ENCODE measurements at places on chromosomes 12 and 14.

- no peak for DNase-seq
- no peaks in the 10 kb centered on the region for H3K36me3 ChIP-seq
Measured at GRCh38 chr14:38790916-38791315, 312.1 kb downstream of the SEC23A start.

GRCh38 chr12:93819050-93819491 lies 141.9 kb downstream of the CRADD start:
- no peak overlapping the region for H3K4me3 ChIP-seq
- no peak for DNase-seq
- no peak overlapping the region for H3K27ac ChIP-seq

- DNase-seq = no peak
- H3K36me3 ChIP-seq = no peaks in the 10 kb centered on the region
- no peaks in the 10 kb centered on the region for H3K4me1 ChIP-seq
Measured at GRCh38 chr12:40325349-40325960, 100.7 kb downstream of the LRRK2 start.

DNA sequence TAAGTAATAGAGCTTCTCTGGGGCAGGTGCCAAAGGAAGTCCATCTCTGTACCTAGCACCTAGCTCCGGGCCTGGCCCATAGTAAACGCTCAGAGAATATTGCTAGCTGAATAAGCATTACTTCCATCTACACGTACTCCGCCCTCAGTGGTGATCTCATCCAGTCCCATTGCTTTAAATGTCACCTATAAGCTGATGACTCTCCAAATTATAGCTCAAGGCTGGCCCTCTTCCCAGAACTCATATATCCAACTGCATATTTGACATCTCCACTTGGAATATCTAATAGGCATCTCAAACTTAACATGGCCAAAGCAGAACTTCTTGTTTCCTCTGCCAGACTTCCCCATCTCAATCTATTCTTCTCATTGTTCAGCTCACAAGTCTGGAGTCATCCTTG lies 6.9 kb upstream of the DYNLL1 start:
- no peak overlapping the region for H3K27ac ChIP-seq
- H3K36me3 ChIP-seq = no peaks in the 10 kb centered on the region
- no peak for DNase-seq
- H3K4me3 ChIP-seq = no peak overlapping the region

DNA sequence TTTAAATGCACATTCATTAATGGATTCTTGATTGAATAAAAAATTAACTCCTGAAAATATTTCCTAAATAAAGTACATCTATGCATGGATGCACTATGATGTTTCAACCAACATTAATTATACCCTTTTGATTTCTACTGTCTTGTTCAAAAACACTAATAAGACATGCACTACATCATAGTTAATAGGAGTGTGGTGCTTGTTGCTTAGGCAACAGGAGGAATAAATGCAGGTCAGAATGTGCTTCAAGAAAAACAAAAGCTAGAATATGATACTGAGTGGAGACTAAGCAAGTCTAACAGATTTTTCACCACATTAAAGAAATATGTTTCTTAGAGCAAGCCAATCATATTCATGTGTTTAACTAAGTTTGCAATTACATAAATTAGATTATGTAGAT lies 495.8 kb upstream of the GARIN6 start:
- no peak for DNase-seq
- H3K27me3 ChIP-seq = no peaks in the 10 kb centered on the region
- no peaks in the 10 kb centered on the region for H3K4me1 ChIP-seq
- no peak overlapping the region for H3K4me3 ChIP-seq

DNA sequence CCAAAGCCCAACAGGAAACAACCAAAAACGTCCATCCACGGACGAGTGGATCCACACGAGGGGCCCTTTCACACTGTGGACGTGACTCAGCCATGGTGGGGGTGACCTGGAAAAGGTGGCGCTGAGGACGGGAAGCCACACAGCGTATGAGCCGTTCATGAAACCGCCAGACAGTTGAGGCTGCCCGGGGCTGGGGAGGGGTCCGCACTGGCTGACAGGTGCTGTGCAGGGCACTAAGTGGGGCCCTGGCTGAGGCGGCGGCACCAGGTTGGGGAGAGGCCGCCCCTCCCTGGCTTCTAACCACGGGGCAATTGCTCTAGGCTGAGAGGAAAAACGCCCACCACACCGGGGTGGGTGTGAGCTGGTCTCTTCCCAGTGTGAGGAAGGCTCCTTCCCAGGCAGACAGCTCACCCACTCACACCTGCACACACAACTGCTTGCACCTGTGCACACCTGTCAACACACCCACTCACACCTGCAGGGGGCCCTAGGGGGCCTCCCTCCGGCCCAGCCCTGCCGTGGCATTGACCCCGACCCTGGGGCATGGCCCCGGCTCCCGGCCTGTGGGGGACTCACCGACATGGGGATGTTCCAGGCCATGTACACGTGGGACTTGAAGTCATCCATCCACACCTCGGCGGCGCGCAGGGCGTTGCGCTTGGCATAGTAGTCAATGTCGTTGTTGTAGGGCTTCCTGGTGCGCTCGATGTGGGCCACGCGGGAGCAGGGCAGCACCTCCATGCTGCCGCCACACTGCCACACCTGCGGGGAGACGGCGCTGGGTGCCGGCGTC lies 58.9 kb downstream of the NOC4L start:
- no peak for DNase-seq
- no peak overlapping the region for H3K4me3 ChIP-seq
- peaks cover 9% of the 10 kb centered on the region for H3K4me1 ChIP-seq
- peaks cover 15% of the 10 kb centered on the region for H3K27me3 ChIP-seq
- no peaks in the 10 kb centered on the region for H3K36me3 ChIP-seq

DNA sequence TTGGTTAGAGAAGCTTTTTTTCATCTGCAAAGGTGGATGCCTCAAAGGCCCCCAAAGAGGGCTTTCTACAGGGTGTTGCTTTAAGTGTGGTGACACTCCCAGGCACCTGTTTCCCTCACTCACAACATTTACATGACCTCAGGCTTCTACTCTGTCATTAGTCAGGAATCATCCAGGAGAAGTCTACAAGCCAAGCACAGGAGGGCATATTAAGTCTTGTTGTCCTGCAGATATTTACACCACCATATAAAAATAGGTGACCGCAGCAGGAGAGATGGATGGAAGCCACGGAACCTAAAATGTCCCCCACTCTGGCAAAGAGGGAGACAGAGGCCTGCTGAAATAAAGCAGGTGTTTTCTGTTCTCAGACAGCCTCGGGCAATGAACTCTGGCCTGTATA lies 7.5 kb upstream of the DPF3 start:
- H3K4me1 ChIP-seq = no peaks in the 10 kb centered on the region
- H3K27me3 ChIP-seq = no peaks in the 10 kb centered on the region
- no peak overlapping the region for H3K4me3 ChIP-seq
- H3K36me3 ChIP-seq = no peaks in the 10 kb centered on the region
- no peak for DNase-seq
- H3K27ac ChIP-seq = no peak overlapping the region

DNA sequence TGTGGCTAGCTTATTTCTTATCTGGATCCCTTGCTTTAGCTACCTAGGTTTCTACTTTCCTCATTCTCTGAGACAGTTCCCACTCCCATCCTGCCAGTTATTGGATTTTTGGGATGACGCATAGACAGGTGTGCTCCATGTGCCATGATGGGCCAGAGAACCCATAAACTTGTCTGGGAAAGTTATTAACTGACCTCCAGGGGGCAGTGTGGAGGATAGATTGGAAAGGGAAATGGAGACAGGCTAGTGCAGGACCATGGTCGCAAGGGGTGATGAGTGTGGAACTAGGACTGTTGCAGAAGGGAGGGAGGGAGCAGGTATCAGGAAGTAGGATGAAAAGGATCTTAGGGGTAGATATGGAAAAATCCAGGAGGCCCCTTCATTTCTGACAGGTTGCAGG lies 80.3 kb downstream of the ESRRB start:
- DNase-seq = no peak
- H3K4me3 ChIP-seq = no peak overlapping the region
- no peaks in the 10 kb centered on the region for H3K36me3 ChIP-seq
- no peak overlapping the region for H3K27ac ChIP-seq

GRCh38 chr12:42507081-42507480 lies 82.5 kb downstream of the PRICKLE1 start:
- H3K27me3 ChIP-seq = no peaks in the 10 kb centered on the region
- no peak overlapping the region for H3K4me3 ChIP-seq
- no peak for DNase-seq
- no peaks in the 10 kb centered on the region for H3K36me3 ChIP-seq

GRCh38 chr12:6548966-6549683 lies 6.7 kb downstream of the IFFO1 start:
- no peak overlapping the region for H3K27ac ChIP-seq
- DNase-seq = no peak
- peaks cover 27% of the 10 kb centered on the region for H3K4me1 ChIP-seq
- peaks cover 52% of the 10 kb centered on the region for H3K36me3 ChIP-seq
- no peak overlapping the region for H3K4me3 ChIP-seq
